AG08396 (cell line): ENCODE measurements at places on chromosomes 12 and 14.

DNA sequence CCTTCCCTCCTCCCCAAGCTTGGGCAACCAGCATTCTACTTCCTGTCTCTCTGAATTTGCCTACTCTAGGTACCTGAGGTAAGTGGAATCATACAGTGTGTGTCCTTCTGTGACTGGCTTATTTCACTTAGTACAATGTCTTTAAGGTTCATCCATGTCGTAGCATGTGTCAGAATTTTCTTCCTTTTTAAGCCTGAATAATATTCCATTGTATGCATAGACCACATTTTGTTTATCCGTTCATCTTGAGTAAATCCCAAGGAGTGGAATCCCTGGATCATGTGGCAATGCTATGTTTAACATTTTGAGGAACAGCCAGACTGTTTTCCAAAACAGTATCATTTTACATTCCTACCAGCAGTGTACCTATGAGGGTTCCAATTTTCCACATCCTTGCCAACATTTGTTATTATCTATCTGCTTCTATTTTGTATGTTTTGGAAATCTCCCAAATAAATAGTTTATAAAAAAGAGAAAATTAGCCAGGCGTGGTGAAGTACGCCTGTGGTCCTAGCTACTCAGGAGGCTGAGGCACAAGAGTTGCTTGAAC is 12.4 kb downstream of the HSP90AA1 start:
- DNase-seq: no peak

DNA sequence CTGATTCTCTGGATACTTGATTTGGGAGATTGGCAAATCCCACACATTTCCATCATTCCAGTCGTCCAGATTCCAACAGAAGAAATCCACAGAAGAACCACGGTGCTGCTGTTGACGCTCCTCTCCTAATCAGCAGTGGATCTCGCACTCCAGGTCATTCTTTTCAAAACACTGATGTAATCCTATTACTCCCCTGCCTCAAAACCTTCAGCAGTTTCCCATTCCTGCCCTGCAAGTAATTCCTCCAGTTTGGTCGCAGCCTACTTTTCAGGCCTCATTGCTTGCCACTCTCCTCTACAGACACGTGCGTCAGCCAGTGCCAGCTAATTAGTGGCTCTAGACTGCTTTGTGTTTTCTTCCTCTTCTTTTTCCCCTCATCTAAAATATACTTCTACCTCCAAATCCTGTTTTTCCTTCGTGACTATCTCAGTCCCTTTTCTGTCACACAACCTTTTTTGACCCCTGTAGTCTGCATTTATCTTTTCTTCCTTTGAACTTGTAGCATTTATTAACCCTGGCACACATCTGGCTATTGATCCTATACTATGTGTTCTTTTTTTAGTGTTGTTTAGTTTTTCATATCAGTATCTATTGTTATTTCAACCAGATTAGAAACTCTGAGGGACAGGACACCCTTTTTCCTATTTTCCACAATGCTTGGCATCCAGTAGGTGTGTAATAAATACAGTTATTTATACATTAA is 36.8 kb downstream of the PRORP start:
- DNase-seq: no peak

DNA sequence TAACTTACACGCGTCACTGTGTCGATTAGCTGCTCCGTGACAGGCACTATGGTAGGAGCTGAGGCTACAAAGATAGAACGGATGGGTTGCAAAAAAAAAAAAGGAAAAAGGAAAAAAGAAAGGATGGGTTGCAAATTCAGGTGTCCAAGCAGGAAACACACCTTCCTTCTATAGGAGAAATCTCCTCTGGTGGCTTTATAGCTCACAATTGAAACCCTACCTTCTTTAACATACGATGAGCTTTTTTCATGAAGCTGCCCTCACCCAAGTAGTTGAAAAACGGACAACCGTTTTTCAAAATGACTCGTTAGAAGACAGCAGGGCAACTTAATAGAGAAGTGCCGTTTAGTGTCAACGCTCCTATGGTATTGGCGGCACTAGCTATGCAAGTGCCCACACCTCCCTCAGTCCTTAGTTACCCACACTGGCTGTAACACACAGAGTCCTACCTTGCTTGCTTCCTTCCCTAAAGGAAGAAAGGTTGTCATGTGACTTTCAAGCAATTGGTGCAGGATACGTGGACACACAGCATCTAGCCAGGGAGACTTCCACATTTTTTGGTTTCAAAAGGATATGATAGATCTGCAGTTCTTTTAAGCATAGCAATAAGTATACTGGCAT is 682 bp upstream of the TRIP11 start:
- peak; percentile 20 for DNase-seq

DNA sequence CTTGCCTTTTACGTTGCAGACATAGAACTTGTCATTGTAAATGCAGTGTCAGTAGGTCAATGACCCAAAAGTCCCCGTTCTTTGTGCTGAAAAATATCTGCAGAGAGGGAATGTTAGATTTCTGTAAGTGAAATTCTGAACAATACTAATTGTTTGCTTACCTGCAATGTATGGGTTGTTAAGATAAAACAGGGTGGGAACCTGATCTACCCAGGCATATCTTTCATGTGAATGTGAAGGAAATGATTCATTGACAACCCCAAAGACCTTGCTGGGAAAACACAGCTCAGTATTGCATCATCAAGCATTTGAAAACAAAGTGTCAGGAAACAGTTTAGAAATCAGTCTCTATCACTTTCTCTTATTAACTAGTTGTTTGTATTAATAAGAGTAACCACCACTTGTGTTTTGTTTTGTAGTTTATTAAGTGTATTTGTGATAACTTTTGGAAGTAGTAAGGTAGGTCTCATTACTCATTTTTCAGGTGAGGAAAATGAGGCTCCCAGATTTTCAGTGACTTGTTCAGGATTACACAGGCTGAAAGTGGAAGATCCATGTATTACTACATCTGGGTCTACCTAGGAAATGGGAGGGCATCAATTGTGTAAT is 57.9 kb upstream of the SLC38A2 start:
- DNase-seq: peak; percentile 27

DNA sequence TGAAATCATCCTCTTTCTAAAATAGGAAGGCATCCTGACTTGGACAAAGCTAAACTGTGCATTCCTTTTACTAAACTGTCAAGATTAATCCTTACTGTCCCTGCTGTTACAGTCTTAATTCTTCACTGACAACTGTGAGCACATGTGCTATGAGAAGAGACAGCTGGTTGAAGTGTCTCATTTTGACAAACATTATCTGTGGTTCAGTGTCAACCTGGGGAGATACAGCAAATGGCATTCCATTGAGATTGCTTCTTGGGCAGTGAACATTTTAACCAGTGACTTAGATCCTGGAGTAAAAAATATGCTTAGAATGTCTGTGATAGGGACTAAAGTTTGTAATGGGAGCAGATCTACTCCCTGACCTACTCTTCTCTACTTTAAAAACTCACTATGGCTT is 552.6 kb upstream of the ATP2B1 start:
- no peak for DNase-seq

DNA sequence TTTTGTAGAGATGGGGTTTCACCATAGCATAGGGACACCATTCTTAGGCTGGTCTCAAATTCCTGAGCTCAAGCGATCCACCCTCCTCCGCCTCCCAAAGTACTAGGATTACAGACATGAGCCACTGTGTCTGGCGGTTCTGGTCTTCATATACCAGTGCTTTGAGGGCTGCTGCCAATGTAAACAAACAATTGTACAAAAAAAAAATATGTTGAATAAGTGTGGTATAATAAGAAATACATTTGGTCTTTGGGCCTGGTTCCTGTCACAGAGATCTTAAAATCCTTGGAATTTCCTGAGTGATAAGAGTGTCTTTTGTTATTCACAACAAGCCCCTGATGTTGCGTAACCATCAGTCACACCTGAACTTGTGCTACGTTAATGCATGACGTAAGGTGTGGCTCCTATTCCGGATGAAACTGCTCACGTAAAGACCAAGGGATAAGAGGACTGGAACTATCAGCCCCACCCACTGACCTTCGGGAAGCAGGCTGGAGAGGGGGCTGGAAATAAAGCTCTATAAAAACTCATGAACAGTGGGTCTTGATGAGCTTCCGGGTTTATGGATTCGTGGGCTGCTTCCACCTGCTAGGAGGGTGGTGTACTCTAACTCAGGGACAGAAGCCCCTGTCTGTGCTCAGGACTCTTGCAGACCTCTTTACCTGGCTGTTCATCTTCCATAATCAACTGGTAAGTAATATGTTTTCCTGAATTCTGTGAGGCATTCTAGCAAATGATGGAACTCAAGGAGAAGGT is 16.5 kb upstream of the RIMKLB start:
- DNase-seq: no peak

DNA sequence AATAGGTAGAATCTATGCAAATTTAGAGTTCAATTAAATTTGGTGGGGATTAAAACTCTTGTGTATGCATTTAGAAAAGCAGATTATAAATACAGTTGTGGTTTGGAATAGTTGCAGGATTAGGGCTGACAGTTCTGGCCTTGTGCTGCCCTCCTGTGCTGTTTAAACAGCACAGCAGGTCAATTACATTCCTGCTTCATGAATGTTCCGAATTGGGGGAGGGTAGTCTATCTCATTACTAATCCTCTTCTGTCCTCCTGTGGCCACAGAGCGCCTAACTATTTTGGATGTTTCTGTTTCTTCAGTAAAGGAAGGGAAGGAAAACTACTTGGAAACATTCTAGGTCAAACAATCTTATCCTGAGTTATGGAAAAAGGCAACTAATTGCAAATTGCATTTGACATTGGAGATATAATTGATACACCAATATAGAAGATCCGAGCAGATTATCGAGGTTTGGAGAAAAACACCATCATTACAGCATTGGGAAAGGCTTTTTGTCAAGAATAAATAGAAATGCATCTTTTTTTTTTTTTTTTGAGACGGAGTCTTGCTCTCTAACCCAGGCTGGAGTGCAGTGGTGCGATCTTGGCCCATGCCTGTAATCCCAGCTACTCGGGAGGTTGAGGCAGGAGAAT is 8.7 kb upstream of the GPR19 start:
- DNase-seq: peak; percentile 85

GRCh38 chr12:119694111-119694510 is 26.2 kb downstream of the PRKAB1 start:
- DNase-seq: no peak

DNA sequence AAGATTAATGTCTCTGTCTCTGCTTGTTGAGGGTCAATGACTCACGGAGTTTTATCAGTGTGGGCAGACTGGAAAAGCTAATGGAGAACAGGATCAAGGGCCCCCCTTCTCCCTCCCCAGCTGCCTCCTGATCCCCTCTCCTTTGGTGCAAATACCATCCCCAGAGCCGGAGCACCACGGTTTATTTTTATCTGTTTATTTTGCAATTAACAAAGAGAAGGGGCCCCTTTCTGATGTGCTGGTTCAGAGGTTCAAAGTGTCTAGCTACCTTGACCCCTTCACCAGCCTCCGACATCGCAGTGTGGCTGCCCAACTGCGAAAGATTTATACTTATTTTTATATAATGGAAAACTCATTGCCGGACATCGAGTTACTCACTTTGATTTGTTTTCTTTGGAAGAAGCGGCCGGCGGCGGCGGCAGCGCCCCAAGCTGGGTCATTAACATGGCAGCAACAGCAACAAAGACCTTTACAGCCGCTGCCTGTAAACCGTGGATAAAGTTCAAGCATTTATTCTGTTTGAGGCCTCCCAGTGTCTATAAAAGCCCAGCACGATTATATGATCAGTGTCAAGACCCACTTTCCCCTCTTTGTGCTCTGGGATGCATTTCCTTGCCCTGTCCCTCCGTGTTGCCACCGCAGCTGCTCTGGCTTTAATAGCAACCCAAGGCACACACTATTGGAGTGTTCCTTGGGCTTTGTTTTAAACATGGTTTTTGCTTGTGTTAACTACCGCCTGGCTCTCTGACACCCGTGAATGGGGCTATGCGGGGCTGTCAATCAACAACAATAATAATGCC is 47.4 kb upstream of the PARP11 start:
- no peak for DNase-seq

- no peak for DNase-seq
Observed at GRCh38 chr12:128654468-128654867, 169.3 kb downstream of the SLC15A4 start.

DNA sequence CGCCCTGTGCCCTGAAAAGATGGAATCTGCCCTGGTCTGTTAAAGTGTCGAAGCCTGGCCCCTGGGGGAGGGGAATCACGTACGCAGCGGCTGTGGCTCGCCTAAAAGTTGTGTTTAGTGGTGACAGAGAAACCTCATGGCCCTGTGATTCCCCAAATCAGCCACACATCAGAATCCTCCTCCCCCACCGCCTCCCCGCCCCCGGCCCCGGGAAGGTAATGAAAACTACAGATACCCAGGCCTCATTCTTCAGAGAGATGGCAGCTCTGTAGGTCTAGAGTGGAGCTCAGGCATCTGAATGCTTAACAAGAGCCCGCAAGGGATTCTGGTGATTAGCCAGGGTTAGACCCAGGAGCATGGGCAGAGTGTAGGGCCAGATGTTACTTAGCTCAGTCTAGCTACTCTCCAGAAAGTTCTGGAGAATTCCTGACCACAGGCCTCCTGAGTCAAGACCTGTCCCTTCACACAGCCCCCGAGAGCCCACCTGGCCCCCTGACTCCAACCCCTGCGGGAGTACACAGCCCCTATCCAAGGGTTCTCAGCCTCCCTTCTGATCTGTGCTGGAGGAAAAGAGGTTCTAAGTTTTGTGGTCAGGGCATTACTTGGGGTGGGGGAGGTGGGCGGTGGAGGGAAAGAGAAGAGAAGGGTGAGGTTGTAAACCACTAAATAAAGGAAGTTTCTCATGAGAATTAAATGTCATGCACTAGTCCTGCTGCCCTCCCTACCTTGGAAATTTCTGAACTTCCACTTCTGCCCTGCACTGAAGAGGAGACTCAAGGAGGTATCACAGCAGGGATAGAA is 114.8 kb downstream of the PLXNC1 start:
- no peak for DNase-seq

DNA sequence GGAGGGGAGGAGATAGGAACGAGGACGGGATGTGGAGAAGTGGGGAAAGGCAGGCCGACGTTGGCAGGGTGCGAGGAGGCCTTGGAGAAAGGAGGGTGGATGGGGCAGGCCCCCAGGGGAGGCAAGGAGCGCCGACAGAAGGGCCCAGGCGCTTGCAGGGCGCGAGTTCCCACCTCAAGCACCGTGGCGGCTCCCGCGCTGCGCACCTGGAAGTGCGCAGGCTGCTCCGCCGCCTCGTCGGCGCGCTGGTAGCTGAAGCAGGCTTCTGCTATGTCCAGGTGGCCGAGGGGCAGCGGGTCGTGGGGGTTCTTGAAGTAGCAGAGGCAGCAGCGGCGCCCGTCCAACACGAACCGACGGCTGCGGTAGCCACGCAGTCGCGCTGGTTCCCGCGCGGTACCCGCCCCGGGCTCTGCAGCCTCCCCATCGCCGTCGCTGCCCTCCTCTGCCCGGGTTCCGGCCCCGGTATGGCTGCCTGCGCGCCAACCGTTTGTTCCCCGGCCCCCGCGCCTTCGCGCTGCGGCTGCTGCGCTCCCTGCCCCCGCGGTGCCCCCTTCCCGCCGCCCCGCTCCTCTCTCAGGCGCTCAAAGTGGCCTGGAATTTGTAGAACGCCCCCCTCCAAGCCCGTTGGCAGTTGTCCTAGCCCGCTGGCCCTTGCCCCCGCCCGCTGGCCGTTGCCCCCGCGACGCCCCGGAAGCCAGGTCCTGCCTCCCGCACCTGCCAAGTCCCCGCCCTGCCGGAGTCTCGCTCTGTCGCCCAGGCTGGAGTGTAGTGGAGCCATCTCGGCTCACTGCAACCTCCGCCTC is 1.1 kb upstream of the ACTR6 start:
- peak; percentile 60 for DNase-seq
